ENCODE measurements at places on chromosomes 7 and 10.

DNA sequence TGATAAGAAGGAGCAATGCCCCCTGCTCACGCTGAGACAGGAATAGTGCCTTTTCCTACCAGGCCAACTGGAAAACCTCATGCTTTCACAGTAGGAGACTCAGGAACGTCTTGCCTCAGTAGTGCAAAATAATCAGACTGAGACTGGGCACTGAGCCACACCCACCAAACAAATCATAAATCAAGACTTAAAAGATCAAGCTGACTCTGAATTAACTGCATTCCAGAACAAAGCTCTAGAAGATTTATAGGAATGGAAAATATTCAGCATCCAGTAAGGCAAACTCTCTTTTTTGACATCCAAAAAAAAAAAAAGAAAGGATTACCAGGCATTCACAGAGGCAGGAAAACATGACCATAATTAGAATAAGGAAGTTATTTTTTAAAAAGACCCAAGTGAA lies 30.5 kb upstream of the SLC18A3 start:
- no peak for DNase-seq

GRCh38 chr7:94391726-94392392 lies 2.8 kb upstream of the COL1A2 start:
- no peak for DNase-seq

DNA sequence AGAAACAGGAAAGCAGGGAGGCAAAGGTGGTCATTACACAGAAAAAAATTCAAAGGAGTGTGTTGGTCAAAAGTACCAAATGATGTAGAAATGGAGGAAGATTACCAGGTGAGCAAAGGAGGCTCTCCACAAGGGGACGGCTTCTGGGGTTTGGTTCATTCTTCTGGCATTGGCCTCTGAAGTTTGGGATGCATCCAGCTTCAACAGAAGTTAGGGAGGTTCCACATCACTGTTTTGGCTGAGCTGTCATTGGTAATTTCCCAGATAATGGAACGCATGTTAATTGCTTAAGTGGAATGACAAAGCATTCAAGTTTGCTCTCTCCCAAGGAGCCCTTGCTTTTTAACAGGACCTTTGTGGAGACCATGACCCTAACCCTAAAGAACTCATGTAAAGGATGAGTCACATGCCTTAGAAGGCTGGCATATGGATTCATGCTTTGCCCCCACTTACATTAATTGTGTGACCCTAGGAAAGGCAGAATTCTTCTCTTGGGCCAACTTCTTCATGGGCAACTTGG lies 398.6 kb downstream of the GPAM start:
- no peak for DNase-seq

DNA sequence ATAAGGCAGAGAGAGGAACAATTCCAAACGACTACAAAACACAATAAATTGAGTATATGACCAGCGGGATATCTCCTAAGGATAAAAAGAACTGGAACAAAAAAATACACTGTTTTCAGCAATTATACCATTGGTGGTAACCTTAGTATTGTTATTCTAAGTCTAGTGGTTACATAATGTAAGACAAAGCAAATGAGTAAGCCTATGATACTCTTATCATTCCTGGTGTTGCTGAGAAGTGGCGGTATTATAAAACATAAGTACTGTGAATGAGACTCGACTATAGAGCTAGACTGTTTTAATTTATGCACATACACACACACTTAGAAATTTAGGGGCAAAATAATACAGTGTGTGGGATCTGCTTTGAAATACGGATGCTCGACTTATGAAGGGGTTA lies 107.7 kb downstream of the NRBF2 start:
- DNase-seq: no peak

DNA sequence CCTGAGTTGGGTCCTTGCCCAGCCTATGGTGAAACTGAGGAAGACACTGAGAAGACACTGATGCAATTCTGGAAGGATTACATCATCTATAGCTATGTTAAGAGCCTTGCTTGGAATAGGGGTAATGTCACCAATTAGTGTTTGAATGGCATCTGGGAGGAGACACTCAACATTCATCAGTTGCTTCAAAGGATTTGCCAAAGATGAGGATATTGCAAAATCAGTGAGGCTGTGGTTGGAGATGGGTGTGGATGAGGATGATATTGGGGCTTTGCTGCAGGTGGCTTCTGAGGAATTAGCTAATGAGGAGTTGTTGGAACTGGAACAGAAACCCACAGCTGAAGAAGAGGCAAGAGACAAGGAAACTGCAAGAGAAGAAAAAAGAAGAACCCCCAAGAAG lies 146.7 kb upstream of the SP4 start:
- DNase-seq: no peak

- DNase-seq: no peak
Measured at GRCh38 chr7:137846549-137846826, 286 bp downstream of the DGKI start.

GRCh38 chr10:88004451-88004850 lies 141.0 kb downstream of the PTEN start:
- DNase-seq: no peak

DNA sequence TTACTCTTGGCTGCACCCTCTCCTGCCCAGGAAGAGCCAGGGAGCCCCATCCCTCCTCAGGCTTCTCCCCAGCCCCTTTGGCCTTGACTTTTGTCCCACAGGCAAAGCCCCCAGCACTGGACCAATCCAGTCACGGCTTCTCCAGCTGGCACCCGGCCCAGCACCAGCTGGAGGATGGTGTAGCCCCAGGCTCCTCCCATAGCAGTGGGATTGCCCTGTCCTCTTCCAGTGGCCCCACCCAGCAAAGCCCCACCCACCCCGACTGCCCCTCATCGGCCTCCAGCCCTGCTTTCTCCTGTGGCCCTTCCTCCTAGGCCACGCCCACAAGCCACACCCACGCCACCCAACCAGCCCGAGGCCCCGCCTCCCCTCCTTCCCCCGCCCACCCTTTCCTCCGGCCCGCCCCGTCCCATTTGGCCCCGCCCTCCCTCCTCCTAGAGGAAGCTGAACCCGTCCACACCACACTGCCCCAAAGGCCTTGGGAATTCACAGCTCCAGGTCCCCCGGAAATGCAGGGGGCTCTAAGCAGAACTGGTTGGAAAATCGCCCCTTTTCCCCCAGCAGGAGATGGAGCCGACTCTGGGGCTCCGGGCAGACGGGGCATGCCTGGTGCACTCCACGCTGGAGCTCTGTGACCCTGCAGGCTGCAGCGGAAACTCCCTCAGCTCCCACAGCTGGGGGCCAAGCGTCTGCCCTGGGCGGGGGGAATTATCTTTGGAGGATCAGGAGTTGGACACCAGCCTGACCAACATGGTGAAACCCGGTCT lies 25.2 kb downstream of the GET4 start:
- peak; percentile 75 for DNase-seq

- DNase-seq: no peak
Measured at GRCh38 chr7:7114575-7115291, 67.6 kb upstream of the C1GALT1 start.

GRCh38 chr7:74483402-74484336 lies 30.0 kb downstream of the GTF2IRD1 start:
- no peak for DNase-seq

- DNase-seq: no peak
Measured at GRCh38 chr7:149293338-149293737, 31.3 kb downstream of the ZNF783 start.

GRCh38 chr7:158291998-158292397 lies 295.6 kb downstream of the PTPRN2 start:
- DNase-seq: no peak

DNA sequence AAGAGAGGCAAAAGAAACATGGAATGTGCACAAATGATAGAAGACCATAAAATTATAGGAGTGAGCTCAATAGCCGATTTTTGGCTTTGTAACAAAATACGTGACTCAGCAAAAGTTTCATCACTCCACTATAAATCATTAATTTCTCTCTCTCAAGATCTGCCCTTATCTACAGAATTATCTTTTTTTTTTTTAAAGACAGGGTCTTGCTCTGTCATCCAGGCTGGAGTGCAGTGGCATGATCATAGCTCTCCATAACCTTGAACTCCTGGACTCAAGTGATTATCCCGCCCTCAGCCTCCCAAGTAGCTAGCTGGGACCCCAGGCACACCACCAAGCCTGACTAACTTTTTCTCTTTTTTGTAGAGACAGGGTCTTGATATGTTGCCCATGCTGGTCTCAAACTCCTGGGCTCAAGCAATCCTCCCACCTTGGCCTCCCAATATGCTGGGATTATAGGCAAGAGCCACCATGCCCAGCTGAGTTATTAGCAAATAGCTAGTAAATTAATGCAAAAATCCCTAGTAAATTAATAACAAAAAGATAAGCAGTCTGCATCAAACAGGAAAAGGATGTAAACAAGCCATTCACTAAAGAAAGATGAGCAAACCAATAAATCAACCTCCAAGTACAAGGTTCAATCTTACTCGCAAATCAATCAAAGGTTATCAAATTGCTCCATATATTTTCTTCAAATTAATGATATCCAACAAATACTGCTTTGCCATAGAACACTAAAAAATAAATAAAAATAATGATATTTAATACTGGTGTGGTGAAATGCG lies 450.7 kb downstream of the PARD3 start:
- DNase-seq: no peak

GRCh38 chr10:132264306-132264950 lies 43.3 kb downstream of the STK32C start:
- DNase-seq: no peak

DNA sequence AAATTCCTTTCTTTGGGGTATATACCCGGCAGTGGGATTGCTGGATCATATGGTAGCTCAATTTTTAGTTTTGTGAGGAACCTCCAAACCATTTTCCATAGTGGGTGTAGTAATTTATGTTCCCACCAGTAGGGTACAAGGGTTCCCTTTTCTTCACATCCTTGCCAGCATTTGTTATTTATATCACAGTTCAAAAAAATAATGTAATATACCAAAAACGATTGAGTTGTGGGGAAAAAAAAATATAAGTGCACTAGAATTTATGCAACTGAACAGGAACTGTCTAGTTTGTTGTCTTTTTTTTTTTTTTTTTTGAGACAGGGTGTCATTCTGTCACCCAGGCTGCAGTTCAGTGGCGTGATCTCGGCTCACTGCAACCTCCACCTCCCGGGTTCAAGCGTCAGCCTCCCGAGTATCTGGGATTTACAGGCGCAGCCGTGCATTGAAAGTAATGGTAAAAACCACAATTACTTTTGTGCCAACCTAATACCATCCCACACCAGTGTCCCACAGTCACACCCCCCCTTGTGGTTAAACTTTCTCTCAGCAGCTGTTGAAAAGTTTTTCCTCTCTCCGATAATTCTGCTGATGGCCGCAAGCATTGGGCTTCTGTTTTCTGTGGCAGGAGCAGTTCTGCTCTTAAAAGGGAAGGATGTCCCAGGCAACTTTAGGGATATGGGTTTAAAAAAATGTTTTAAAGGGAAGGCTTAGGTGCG lies 6.8 kb upstream of the LAT2 start:
- peak; percentile 32 for DNase-seq

DNA sequence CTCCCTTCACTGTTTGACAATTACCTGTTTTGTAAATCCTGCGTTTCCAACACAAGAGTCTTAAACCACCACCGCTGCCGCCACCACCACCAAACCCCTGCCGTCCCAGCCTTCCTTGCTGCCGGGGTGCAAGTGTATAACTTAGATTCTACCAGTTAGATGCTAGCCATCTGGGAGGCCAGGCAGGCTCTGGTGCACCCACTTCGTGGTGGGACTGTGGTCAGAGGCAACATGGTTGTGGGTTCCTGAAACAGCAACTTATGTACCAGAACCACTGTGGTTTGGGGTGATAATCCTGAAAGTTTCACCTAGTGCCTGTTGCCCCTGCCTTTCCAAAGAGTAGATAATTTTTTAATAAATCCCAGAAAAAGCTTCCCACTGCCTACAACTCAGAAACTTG lies 510.5 kb downstream of the CCSER2 start:
- no peak for DNase-seq

DNA sequence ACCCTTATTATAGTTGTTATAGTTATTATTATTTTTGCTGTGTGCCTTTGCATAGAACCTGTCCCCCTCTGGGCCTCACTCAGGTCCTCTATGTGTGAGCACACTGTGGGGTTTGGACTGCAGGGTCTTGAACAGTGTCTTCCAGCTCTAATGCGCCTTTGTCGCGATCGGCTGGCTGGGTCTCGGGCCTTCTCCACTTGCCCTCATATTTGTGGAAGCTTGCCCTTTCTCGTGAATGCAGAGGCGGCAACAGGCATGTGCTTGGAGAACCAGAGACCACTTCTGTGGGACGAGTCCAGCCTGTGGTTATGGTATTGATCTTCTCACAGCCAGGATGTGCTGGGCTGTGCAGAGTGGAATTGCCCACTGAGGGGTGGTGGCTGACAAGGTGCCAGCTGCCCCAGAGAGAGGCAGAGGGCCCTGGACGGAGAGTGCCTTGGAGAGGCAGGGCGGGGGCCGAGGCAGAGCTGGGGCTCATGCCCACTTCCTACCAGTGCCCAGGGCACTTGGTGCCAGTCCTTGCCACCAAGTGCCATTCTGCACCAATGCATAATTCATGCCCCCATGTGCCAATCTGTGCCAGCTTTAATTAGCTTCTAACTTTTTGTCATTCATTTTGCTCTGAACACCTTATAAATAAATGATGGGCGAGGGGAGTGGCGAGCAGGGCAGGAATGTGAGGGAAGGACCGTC lies 6.8 kb upstream of the CDH23 start:
- DNase-seq: no peak

DNA sequence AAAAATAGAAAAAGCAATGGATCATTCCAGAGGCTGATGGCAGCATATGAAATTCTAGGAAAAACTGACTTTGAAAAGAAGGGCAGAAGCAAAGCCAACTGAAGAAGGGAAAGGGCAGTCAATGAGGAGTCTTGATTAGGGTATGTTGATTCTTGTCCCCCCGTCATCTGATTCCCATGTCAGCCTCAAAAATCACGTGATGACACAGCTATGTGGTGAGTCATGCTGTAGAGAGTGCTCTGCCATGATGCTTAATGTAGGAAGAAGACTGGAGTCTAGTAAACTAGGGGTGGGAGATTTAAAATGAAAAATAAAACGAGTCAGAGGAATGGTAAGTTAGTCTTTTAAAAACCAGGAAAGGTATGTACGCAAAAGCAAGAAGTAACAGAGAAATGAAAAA lies 3.9 kb upstream of the POU6F2 start:
- DNase-seq: no peak

DNA sequence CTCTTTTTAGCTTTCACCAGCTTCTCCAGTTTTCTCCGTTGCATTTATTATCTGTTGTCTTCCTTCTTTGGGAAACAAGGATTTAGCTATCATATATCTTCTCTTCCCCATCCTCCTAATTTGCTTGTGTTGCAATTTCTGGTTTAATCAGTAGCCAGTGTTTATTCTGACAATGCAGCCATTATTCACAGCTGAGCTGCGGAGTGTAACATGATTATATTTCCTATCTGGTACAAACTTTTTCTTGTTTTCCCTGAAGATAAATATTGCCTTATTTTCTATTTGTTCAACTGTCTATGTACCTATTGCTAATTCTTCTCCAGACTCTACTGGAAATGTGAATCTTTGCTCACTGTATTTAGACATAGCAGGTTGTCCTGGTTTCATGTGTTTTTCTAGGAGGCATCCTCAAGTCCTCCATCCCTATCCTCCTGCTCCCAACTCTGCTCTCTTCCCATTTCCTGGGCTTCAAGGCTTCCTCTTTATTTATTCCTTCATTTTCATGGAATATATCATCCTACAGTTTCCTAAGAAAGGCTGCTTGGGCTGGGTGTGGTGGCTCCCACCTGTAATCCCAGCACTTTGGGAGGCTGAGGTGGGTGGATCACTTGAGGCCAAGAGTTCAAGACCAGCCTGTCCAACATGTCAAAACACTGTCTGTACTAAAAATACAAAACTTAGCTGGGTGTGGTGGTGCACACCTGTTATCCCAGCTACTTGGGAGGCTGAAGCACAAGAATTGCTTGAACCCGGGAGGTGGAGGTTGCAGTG lies 72.4 kb upstream of the KDM7A start:
- DNase-seq: no peak
